ENCODE measurements at places on chromosomes 2 and 18. TPM values are rescaled to one million over a fixed set of nuclear protein-coding genes. Genes with fewer than 3 reads are reported as not detected.

DNA sequence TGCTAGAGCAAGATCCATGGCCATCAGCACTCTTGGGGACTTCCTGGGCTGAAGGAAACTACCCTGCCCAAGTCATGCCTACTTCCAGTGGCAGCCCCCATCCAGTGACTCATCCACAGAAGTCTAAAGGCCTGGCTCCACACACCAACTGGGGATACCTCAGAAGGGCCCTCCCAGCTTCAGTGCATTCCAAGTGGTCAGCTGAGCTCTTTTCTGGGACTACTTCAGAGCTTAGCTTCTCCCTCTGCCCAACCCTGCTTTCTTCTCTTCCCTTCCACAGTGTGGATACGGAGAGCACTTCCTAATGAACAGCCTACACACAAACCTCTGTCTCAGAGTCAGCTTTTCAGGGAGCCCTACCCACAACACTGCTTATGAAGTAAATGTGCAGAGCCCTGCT, 66.5 kb downstream of the CLHC1 start:
- no peak for DNase-seq

PFN4 gene
- total RNA-seq: not detected

CAVIN2 gene
- 7.8 TPM for total RNA-seq

BCL2 gene
- total RNA-seq: 20.1 TPM

OTOF gene
- total RNA-seq: 0.89 TPM

GRCh38 chr18:63578357-63578958, 8.7 kb upstream of the SERPINB13 start:
- no peak for DNase-seq

DNA sequence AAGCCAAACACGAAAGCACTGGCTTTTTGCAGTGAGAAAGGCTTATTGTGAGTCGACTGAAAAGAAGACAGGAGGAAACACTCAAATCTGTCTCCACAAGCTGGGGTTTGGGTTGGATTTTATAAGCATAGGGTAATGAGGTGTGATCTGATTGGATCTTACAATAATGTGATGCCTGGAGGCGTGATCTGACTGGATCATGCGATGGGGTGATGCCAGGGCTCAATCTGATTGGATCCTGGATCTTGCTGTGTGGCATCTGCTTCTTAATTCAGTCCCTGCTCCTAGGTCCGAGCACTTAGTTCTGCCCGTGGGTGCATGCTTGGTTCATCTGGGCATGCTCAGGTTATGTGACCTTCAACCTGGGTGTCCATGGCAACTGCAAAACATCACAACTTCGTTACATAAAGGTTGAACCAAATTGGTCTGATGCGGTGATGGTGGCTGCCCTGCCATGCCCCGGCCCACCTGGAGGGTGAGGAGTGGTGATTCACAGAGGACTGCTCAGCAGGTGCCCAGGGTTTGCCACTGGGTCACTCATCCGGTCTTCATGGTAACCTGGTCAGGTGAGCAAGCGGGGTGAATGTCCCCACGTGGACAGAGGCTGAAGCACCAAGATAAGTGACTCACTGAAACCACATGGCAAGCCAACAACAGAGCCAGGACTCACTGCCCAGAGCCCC, 111.0 kb downstream of the KCNF1 start:
- DNase-seq: no peak

- DNase-seq: no peak
These were observed 158.8 kb upstream of the ZEB2 start for GRCh38 chr2:144678736-144679135.

- no peak for DNase-seq
These were observed 32.0 kb upstream of the CDK5R2 start for GRCh38 chr2:218927422-218927821.

RAX gene
- not detected for total RNA-seq

- DNase-seq: no peak
These were observed 42.3 kb downstream of the FAM124B start for GRCh38 chr2:224359569-224359968.

DNA sequence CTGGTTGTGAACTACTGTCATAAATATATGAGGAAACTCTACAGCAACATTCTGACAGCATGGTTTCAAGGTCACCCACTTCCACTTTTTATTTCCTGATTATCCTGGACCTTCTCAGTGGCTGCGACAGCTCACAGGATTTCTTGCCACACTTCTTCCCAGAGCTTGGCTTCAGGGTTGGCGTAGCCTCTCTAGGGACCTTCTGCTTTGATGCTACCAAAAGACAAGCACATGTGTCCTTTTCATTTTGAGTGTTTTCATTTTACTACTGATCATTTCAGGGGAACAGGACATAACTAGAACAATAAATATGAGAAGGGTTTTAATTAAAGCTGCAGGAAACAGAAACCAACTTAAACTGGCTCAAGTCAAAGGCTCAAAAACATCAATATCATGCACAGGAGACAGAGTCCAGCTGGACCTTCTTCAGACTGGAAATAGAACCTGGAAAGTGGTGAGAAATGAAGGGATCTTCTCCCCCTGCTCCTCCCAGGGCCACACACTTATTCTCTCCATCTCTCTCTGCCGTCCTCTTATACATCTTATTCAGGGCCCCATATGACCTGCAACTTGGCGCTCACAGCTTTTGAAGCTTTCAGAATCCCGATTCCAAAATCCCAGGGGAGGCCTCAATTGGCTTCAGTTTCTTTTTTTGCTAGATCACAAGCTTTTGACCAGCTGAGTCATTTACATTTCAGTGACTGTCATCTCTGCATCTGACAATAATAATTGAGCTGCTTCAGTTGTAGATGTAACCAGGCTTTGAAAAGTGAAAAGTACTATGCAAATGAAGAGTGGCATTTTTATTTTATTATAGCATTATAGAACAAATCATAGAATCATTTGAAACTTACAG, 9.7 kb downstream of the VIT start:
- DNase-seq: peak; percentile 86

- DNase-seq: no peak
These were observed 111.9 kb downstream of the PDCL3 start for GRCh38 chr2:100674666-100675065.

DNA sequence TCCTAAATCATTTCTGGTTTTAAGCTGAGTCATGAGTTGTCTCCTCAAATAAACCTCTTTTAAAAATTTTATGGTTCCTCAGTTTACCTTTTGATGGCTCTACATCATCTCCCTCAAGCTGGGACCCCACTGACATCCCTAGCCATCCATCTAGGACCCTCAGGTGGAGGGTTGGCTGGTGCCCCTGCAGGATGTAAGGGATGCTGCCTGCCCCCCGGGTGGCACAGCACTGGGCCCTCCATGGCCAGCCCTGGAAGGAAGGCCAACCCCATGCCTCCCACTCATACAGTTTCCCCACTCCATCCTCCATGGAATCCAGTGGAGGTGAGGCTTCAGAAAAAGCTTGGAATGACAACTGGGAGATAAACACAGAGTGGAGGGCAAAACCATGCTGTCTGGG, 17.2 kb upstream of the GPC1 start:
- DNase-seq: no peak

LYPD6 gene
- total RNA-seq: 0.79 TPM

TGFA gene
- 64.9 TPM for total RNA-seq

IWS1 gene
- 47.1 TPM for total RNA-seq

Measured in lower leg skin (tissue), 4 donors.